ENCODE measurements at places on chromosomes 4 and X. TPM values are rescaled to one million over a fixed set of nuclear protein-coding genes. Genes with fewer than 3 reads are reported as not detected.

GRCh38 chrX:133171962-133172708 is 46.0 kb downstream of the TFDP3 start:
- H3K4me3 ChIP-seq = no peak overlapping the region
- no peak overlapping the region for H3K27ac ChIP-seq
- no peaks in the 10 kb centered on the region for H3K4me1 ChIP-seq
- no peaks in the 10 kb centered on the region for H3K27me3 ChIP-seq

GRCh38 chrX:113370006-113370405 is 529.4 kb upstream of the AMOT start:
- H3K36me3 ChIP-seq = no peaks in the 10 kb centered on the region
- H3K27me3 ChIP-seq = no peaks in the 10 kb centered on the region
- no peaks in the 10 kb centered on the region for H3K4me1 ChIP-seq
- H3K4me3 ChIP-seq = no peak overlapping the region
- H3K27ac ChIP-seq = no peak overlapping the region
- DNase-seq = no peak

DNA sequence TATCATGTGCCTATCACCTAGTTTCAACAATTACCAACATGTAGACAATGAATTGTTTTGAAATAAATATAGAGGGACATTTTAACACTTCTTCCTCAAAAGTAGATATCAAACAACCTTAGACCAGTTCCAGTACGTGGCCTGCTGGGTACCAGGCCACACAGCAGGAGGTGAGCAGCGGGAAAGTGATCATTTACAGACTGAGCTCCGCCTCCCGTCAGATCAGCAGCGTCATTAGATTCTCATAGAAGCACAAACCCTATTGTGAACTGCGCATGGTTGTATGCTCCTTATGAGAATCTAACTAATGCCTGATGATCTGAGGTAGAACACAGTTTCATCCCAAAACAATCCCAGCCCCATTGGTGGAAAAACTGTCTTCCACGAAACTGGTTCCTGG is 6.5 kb downstream of the BBS7 start:
- H3K4me1 ChIP-seq = peaks cover 6% of the 10 kb centered on the region
- H3K27me3 ChIP-seq = no peaks in the 10 kb centered on the region
- peaks cover 29% of the 10 kb centered on the region for H3K36me3 ChIP-seq
- H3K27ac ChIP-seq = no peak overlapping the region
- no peak for DNase-seq

GRCh38 chr4:8675383-8675782 is 82.8 kb downstream of the CPZ start:
- no peaks in the 10 kb centered on the region for H3K27me3 ChIP-seq
- H3K27ac ChIP-seq = no peak overlapping the region
- no peak for DNase-seq
- H3K4me3 ChIP-seq = no peak overlapping the region
- no peaks in the 10 kb centered on the region for H3K36me3 ChIP-seq

DNA sequence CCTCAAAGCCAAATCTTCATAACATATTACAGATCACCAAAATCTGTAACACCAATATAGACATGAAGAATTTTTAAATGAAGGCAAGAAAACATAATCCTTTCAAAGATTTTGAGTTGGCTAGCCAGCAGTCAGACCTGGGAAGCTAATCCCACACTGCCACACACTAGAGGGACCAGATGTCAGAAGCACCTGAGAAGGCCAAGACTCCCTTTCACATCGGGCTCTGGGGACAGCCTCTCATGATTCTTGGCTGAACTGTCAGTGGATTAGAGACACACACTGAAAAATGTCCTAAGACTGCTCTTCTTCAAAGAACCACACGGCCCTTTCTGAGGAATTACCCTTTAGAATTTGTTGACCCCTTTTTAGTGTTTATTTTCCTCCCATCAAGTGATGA is 28.2 kb upstream of the SPATA4 start:
- H3K27ac ChIP-seq = no peak overlapping the region
- H3K4me3 ChIP-seq = no peak overlapping the region
- H3K36me3 ChIP-seq = no peaks in the 10 kb centered on the region
- no peaks in the 10 kb centered on the region for H3K4me1 ChIP-seq

DNA sequence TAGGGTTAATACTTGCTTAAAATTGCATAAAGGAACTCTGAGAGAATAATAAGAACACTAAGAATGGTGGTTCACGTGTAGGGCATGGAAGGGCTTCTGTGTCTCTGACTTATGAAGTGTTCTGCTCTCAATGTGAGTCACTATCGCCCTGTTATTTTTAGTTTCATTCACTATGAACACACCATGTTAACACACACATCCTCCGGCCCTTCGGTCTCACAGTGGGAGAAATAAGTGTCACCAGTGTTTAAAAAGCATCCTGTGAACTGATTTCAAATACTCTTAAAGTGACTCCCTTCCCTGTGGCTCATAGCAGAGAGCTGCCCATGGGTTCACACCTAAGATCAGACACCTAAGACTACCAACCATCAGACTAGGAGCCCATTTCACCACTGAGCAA is 33.8 kb upstream of the FGFBP2 start:
- peaks cover 35% of the 10 kb centered on the region for H3K27me3 ChIP-seq
- peaks cover 3% of the 10 kb centered on the region for H3K4me1 ChIP-seq
- no peak overlapping the region for H3K4me3 ChIP-seq
- H3K27ac ChIP-seq = no peak overlapping the region
- no peak for DNase-seq
- no peaks in the 10 kb centered on the region for H3K36me3 ChIP-seq

DNA sequence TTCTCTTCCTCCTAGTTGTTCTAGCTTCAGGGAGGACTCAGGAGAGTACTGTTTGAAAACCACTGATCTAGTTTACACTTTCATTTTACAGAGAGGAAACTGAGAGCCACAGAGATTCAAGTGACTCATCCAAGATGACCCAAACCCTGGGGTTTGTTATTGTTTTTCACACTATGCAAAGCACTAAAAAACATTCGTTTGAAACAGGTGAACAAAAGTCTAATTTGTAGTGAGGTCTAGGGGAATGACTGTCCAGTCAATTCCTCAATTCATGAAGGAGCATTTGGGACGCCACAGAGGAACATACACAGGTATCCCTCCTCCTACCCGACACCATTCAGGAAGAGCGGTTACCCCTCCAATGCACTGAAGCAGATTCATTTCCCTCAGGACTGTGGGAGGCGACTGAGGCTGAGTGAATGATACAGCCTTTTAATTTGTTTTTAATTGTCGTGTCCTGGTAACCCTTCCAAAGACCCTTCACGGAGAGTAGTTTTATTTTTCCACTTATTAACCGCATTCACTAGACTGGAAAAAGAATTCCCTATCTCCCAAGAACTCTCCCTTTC is 30.3 kb downstream of the TLR10 start:
- H3K36me3 ChIP-seq = peaks cover 9% of the 10 kb centered on the region
- peaks cover 13% of the 10 kb centered on the region for H3K4me1 ChIP-seq
- H3K27me3 ChIP-seq = peaks cover 13% of the 10 kb centered on the region
- H3K4me3 ChIP-seq = no peak overlapping the region
- DNase-seq = no peak
- peak overlapping the region; percentile 33 for H3K27ac ChIP-seq

DNA sequence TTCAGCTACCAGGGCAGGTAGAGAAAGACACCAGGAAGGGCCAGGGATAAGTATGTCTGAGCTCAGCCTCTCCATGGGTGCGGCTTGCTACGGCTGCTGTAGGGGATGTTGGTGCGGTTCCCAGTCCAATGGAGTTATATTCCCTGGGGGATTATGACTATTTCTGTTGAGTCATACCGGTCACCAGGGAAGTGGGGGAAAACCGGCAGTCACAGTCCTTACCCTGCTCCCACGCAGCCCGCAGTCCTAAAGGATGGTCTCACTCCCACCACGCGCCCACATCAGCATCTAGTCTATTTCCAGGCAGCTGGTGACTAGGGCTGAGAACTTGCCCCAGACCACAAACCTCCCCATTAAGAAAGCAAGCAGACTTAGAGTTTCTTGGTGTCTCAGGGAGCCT is 191.6 kb downstream of the VEGFC start:
- H3K4me3 ChIP-seq = no peak overlapping the region
- DNase-seq = no peak
- no peaks in the 10 kb centered on the region for H3K27me3 ChIP-seq
- H3K4me1 ChIP-seq = no peaks in the 10 kb centered on the region
- no peak overlapping the region for H3K27ac ChIP-seq
- H3K36me3 ChIP-seq = no peaks in the 10 kb centered on the region

GRCh38 chrX:11619441-11619840 is 46.3 kb downstream of the ARHGAP6 start:
- no peak for DNase-seq
- H3K36me3 ChIP-seq = no peaks in the 10 kb centered on the region
- peaks cover 4% of the 10 kb centered on the region for H3K27me3 ChIP-seq
- no peak overlapping the region for H3K27ac ChIP-seq
- no peaks in the 10 kb centered on the region for H3K4me1 ChIP-seq

DNA sequence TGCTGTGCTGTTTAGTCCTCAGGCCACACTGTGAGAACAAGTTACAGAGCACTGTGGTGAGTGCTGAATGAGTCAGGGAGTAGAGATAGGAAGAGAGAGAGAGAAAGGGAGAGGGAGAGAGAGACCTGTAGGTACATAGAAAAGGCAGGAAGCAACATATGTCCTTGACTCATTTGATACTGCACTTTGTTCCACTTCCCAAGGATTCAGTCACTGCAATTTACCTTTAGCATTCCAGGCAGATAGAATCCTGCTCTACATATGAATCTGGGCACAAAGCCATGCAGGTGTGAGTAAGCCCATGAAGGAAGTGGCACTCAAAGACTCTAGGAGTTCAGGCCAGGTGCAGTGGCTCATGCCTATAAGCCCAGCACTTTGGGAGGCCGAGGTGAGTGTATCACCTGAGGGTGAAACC is 1.0 kb upstream of the DAPP1 start:
- H3K27me3 ChIP-seq = no peaks in the 10 kb centered on the region
- peaks cover 68% of the 10 kb centered on the region for H3K4me1 ChIP-seq
- peaks cover 20% of the 10 kb centered on the region for H3K36me3 ChIP-seq
- peak overlapping the region; percentile 91 for H3K27ac ChIP-seq
- DNase-seq = no peak

GRCh38 chrX:68936608-68937007 is 107.8 kb downstream of the EFNB1 start:
- no peaks in the 10 kb centered on the region for H3K36me3 ChIP-seq
- H3K27me3 ChIP-seq = no peaks in the 10 kb centered on the region

GRCh38 chrX:57121816-57122215 is 468 bp upstream of the SPIN2B start:
- no peak for DNase-seq
- peak overlapping the region; percentile 82 for H3K4me3 ChIP-seq
- H3K27ac ChIP-seq = peak overlapping the region; percentile 85
- no peaks in the 10 kb centered on the region for H3K27me3 ChIP-seq

- no peaks in the 10 kb centered on the region for H3K4me1 ChIP-seq
- H3K36me3 ChIP-seq = no peaks in the 10 kb centered on the region
- no peaks in the 10 kb centered on the region for H3K27me3 ChIP-seq
- no peak overlapping the region for H3K4me3 ChIP-seq
- DNase-seq = no peak
Measured at GRCh38 chr4:146146918-146147317, 28.6 kb upstream of the LSM6 start.

GRCh38 chr4:28093071-28093470 is 1232.4 kb downstream of the STIM2 start:
- no peaks in the 10 kb centered on the region for H3K27me3 ChIP-seq
- H3K4me1 ChIP-seq = no peaks in the 10 kb centered on the region
- no peak overlapping the region for H3K27ac ChIP-seq
- no peak for DNase-seq
- no peaks in the 10 kb centered on the region for H3K36me3 ChIP-seq

DNA sequence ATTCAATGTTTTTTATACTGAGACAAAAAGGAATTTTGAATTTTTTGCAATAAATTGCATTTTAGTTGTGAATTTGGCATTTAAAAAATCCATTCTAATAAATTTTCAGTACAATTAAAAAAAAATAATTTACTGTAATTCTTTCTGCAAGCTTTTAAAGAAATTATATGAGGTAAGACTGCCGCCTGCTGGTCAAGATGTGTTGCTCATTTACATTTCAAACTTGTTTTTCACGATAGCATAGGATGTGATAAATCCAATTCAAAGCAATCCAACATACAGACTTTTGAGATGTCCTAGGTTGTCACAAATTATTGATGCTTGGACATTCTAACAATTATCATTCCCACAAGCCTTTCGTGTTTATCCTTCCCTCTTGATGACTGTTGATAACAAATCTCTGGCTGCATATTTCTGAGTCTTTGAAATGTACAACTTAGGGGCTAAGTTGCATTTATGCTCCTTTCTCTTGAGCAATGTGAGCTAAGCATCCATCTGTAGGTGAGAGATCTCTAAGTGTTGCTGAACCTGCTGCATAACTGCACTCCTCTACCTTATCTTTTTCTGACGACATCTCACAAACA is 21.7 kb upstream of the MFAP3L start:
- H3K27me3 ChIP-seq = peaks cover 6% of the 10 kb centered on the region
- no peaks in the 10 kb centered on the region for H3K4me1 ChIP-seq
- DNase-seq = peak; percentile 63
- no peak overlapping the region for H3K27ac ChIP-seq
- no peaks in the 10 kb centered on the region for H3K36me3 ChIP-seq

GRCh38 chr4:2837110-2837903 is 6.3 kb upstream of the ADD1 start:
- no peaks in the 10 kb centered on the region for H3K27me3 ChIP-seq
- H3K4me3 ChIP-seq = peak overlapping the region; percentile 71
- peak; percentile 40 for DNase-seq
- H3K36me3 ChIP-seq = peaks cover 30% of the 10 kb centered on the region

DNA sequence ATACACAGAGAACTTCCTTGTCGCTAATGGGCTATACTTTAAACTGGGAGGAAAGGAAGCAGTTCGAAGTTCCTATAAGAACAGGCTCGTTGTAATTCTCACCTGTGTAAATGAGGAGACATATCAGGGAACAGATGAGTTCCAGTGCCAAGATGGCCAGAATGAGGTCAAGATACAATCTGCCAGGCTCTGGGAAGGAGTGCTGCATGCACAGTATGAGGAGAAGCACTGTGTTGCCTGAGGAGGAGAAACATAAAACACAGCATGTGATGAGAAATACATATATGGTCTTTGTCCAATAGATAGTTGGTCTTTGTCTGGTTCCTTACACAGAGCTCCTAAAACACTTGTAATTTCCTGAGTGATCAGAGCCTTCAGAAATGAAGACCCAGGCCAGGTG is 24.3 kb downstream of the TMEM192 start:
- no peak overlapping the region for H3K27ac ChIP-seq
- H3K36me3 ChIP-seq = peaks cover 10% of the 10 kb centered on the region
- no peak for DNase-seq
- H3K4me3 ChIP-seq = no peak overlapping the region

DNA sequence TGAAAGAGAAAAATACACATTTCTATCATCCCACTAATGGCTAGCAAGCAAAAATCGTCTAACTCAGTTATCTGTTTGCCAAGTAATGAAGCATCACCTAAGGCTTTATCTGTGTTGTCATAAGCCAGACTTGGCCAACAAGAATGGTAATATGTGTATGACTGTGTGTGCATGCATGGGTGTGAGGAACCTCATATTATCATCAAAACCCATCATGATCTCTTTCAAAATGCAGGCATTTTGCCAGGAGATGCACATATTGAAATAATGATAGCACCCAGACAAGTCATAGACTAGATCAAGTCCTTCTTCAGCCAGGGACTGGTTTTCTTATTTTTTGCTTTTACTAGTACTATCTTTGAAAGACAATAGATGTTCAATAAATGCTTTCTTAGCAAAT is 172.5 kb upstream of the FMR1 start:
- peaks cover 11% of the 10 kb centered on the region for H3K4me1 ChIP-seq
- no peak for DNase-seq
- H3K27ac ChIP-seq = no peak overlapping the region
- no peaks in the 10 kb centered on the region for H3K27me3 ChIP-seq
- H3K36me3 ChIP-seq = no peaks in the 10 kb centered on the region

The PGRMC1 gene
- 32.5 TPM for total RNA-seq

The SPANXN4 gene
- not detected for total RNA-seq

The SLC6A14 gene
- total RNA-seq = not detected

The WNK3 gene
- 0.03 TPM for total RNA-seq

The CENPVL1 gene
- total RNA-seq = not detected

The CHRDL1 gene
- total RNA-seq = not detected

The REELD1 gene
- total RNA-seq = not detected

The DUSP21 gene
- not detected for total RNA-seq
